NCI-H69 (cell line): ENCODE measurements at places on chromosomes 5 and 9.

DNA sequence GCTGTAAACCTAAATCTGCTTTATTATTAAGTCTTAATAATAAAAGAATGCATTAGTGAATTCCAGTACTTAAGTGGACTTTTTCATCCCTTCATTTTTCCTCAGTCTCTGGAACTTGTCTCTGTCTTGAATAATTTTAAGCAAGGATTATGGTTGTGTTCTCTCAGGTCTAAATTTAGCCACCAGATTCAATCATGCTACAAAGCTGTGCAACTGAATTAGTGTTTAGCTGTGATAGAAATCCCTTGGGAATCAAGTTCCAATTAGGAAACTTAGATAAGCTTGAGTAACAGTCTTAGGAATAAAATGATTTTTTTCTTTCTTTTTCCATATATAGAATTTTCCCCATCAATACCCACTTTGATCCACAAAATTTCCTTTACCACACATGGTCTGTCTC, 104.3 kb downstream of the PLPPR1 start:
- DNase-seq: peak; percentile 48

DNA sequence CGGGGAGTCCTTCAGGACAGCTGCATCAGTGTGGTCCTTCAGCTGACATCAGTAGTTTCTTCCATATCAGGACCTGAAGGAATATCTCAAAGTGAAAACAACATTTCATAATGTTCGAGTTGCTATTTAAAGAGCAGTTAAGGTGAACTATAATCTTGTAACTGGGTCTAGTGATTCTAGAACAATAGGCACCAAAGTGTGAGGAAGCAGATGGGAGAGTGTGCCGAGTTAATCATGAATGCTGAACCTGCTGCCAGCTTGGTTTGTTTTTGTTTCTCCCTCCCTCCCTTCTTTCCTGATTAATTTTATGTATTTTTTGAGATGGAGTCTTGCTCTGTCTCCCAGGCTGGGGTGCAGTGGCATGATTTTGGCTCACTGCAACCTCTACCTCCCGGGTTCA, 3.6 kb upstream of the PTGR1 start:
- peak; percentile 77 for DNase-seq

DNA sequence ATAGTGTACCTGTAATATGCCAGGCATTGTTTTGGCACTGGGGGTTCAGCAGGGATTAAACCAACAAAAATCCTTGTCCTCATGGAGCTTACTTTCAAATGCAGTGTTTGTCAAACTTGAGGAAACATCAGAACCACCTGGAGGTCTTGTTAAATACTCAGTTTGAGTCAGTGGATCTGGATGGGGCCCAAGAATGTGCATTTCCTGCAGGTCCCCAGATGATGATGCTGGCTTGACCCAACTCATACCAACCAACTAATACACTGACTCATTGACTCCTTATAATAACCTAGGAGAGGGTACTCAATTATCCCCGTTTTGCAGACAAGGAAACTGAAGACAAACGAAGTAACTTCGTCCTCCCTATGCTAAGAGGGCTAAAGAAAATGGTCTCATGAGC, 11.3 kb downstream of the WWC1 start:
- DNase-seq: no peak

DNA sequence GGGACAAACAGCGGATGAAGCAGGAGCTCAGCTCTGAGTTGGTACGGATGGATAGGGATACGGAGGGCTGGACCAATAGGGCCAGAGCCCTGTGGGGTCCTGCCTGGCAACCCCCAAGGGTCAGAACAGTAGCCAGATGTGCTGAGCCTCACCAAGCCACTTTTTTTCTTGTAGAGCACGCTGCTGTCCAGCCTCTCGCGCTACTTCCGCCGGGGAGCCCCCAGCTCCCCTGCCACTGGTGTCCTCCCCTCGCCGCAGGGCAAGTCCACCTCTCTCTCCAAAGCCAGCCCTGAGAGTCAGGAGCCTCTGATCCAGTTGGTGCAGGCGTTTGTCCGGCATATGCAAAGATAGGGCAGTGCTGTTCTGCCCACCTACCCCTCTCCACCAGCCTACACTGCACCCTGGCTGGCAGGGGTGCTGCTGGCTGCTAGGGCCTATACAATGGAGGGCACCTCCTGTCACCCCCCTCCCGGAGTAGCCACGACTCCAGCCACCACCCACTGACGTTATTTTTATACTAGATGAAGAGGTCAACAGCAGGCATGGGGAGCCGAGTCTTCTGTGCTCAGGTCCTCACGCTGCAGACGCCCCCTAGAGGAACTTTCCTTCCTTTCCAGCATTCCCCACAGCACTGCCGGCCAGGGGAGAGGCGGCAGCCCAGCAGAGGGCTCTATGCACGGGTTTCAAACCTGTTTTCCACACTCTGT, 21.6 kb downstream of the SH3GLB2 start:
- DNase-seq: peak; percentile 83

GRCh38 chr9:123455187-123455586, 99.2 kb downstream of the CRB2 start:
- DNase-seq: no peak

GRCh38 chr9:84750152-84750865, 80.8 kb downstream of the NTRK2 start:
- DNase-seq: no peak

DNA sequence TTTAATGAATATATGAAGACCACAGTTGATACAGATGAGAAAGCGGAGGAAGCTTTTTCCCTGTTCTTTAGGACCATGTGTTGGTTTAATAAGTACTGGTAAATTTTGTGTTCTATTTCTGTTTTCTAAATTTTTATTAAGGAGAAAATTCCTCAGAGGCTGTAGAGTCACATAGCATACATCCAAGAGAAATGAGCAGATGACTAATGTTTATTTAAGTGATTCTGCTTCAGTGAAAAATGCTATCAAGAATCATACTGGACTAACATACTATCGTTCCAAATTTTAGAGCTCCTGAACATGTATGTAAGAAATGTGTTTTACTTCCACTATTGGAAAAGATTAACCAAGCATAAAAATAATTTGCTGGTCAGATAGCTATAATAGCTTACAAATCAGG, 115.0 kb downstream of the KIAA1958 start:
- DNase-seq: peak; percentile 27

DNA sequence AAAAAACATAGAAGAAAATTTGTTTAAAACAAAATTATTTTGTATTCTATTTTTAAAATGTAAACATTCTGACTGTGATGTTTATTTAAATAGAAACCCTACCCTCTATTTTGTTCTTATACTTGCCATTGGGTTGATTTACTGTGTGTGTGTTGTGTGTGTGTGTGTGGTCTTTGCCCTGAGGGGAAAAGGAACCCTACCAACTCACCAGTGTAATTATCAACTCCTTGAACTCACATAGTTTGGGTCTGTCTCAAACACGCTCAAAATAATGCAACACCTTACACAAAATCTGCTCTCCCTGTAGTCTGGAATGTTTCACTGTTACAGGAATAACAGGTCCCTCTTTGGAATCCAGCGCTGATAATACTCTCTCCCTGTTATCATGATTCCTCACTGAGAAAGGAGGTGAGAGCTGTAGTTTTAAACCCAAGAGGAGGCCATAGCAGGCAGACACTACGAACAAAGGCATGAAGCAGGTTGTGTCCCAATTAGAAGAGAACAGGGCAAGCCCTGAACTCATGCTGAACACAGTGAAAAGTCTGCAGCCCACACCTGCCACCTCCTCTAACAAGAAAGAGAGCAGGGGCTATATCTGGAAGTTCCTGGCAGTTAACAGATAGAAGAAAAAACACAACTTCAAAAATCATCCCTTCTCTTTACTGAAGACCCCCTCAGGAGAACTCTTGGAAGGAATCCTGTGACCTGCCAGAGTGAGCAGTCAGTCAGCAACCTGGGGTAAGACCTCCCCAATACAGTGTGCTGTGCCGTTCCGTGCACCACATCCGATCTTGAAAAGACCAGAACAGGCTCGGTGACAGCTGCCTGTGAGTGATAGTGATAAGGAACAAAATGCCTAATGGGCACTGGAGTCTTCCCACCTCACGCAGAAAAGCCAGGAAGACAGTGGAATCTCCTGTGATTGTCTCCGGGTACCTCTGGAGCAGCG, 608.1 kb upstream of the ADAMTS16 start:
- no peak for DNase-seq

- no peak for DNase-seq
These were observed 68.6 kb downstream of the GDNF start for GRCh38 chr5:37771203-37771611.

DNA sequence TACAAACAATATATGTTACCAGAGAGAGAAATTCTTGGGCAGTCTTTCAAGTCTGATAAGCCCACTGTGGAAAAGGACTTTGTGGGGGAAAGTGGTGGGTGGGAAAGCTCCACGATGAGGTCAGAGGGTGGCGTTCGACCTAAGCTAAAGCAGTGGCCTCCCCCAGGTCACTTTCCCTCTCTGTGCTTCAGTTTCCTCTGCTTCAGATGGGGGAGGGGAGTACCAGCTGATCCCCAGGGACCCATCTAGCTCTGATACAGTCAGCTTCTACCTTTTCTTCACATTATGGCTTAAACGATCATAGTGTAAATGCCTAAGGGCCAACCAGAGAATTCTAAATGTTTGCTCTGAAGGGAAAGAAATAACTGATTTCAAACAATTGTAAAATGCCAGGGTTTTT, 36.6 kb upstream of the ARSB start:
- peak; percentile 10 for DNase-seq

DNA sequence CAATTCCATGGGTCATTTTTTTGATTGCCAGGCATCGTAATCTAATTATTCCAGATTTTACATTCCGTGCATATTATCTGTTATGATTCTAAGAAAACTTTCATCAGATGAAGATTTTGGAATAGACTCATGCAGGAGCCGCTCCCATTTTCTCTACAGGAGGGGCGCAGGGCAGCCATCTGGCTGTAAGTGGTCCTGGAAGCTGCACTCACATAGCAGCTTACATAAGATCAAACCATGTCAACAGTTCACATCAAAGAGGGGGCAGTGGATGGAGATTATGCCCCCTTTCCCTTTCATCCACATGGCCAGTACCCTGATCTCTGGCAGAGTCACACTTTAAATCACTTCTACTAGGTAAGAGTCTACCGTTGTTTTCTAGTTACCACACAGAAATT, 73.3 kb upstream of the PCA3 start:
- DNase-seq: no peak

DNA sequence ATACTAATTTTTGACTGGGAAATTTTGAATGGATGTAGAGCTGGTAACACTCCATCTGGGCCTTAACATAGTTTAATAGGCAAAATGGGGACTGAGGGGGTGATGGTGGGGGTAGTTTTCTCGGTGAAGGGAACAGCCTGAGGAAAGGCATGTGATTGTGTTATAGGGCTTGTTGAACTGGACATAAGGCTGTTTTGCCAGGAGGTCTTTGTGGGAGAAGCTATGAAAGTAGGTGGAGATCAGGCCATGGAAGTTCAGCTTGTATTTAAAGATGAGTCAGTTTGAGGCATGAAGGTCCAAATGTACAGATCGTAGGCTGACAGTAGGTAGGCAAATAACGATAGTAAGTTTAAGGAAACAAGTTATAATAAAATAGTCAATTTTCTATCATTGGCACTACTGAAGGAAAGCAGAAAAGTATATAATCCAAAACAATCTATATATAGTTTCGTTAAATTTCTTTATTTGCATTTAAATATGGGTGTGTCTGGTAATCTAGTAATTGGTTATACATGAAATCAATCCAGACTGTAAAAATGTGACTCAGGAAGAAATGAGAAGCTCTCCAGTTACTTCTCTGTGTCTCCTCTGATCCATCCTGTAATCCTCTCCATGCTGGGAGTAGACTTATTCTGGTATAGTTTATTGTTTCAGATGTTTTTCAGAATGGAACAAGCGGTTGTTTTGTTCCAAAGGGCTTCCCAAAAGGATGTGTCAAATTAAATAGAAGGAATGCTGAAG, 2.8 kb downstream of the CSNK1G3 start:
- DNase-seq: peak; percentile 51

GRCh38 chr9:89603767-89604665, 796 bp upstream of the GADD45G start:
- DNase-seq: peak; percentile 98

- peak; percentile 43 for DNase-seq
These were observed 690.9 kb upstream of the CDH18 start for GRCh38 chr5:20678814-20679298.

- no peak for DNase-seq
These were observed 270.7 kb upstream of the MSX2 start for GRCh38 chr5:174453690-174454089.

- no peak for DNase-seq
These were observed 16.9 kb downstream of the TMOD1 start for GRCh38 chr9:97518166-97518908.

- no peak for DNase-seq
These were observed 159.5 kb upstream of the ERCC6L2 start for GRCh38 chr9:95715868-95716435.

- DNase-seq: no peak
These were observed 169.7 kb upstream of the CDH9 start for GRCh38 chr5:27208051-27208450.

- DNase-seq: no peak
These were observed 65.8 kb downstream of the SHB start for GRCh38 chr9:38003230-38003629.

DNA sequence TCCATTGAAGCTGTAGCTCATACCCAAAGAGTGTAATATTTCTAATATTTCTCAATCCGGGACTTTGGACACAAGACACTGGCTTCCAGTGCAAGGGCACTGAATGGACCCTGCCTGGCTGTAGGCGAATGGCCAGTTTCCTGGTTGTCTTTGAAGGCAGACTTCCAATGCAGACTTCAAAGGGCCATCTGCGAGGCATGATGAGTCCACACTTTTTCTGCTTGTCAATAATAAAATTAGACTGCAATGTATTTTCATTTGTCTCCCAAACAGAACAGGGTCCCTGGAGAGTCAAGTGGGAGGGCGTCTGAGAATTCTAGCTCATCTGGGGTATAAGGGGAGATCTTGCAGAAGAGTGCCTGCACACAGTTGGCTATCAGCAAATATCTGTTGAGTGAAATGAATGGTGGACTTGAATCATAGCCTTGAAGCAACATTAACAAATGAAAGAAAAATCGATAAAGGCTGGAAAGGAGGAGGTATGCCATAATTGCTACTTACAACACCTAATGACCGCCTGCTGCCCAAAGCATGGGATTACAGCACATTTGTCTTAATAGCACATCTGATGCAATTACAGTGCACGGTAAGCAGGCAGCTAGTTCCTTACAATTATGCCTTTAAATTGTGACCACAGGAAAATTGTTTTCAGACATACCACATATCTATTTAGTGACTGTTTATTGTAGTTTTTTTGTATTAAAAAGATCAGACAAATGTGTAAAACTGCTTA, 137.5 kb downstream of the ARHGEF28 start:
- peak; percentile 96 for DNase-seq

- DNase-seq: no peak
These were observed 2015.9 kb upstream of the CDH9 start for GRCh38 chr5:29054282-29054681.

GRCh38 chr5:79837761-79838551, 148.3 kb downstream of the CMYA5 start:
- DNase-seq: no peak

GRCh38 chr5:132022737-132023136, 11.3 kb upstream of the ACSL6 start:
- DNase-seq: no peak

DNA sequence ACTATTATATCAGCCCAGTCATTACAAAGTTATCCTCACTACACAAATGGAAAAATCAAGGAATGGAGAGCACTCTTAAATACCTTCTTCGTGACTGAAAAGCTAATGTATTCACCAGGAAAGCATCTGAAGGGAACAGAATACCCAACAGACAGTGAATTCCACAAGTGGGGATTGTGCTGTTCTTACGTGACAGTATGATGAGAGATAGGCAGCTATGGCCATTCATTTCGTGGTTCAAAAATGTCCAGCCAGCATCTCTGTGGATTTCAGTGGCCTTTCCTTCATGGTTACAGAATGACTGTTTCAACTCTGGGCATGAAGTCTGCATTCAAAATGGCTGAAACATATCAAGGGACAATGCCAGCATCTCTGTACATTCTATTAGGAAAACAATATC, 323.8 kb downstream of the PRELID2 start:
- DNase-seq: no peak
